ENCODE measurements at places on chromosomes 5 and 9. TPM values are rescaled to one million over a fixed set of nuclear protein-coding genes. Genes with fewer than 3 reads are reported as not detected.

The RGS14 gene
- 1.1 TPM for total RNA-seq

The SLC9A3 gene
- 0.72 TPM for total RNA-seq

The ZNF300 gene
- total RNA-seq, result 7.5 TPM

The HBEGF gene
- total RNA-seq, result 18.8 TPM

The EGFLAM gene
- total RNA-seq, result 1.1 TPM

The PCDHB1 gene
- total RNA-seq, result not detected

The LECT2 gene
- not detected for total RNA-seq

The SLIT3 gene
- total RNA-seq, result 0.18 TPM

- DNase-seq, result no peak
- H3K36me3 ChIP-seq, result no peaks in the 10 kb centered on the region
- 0 out of 2 replicates have a peak, but pooled peaks cover 2% of the 10 kb centered on the region for H3K4me1 ChIP-seq
- no peak overlapping the region for H3K27ac ChIP-seq
- H3K27me3 ChIP-seq, result no peaks in the 10 kb centered on the region
- H3K4me3 ChIP-seq, result no peak overlapping the region
These were observed 514.1 kb upstream of the MEF2C start for GRCh38 chr5:89397096-89397495.

GRCh38 chr5:114363837-114364236 is 2.0 kb downstream of the KCNN2 start:
- H3K27ac ChIP-seq, result no peak overlapping the region
- peaks cover 7% of the 10 kb centered on the region for H3K27me3 ChIP-seq
- H3K4me1 ChIP-seq, result no peaks in the 10 kb centered on the region
- no peak for DNase-seq

- peaks cover 32% of the 10 kb centered on the region for H3K4me1 ChIP-seq
- DNase-seq, result no peak
- no peaks in the 10 kb centered on the region for H3K27me3 ChIP-seq
- no peak overlapping the region for H3K4me3 ChIP-seq
These were observed 68.0 kb downstream of the ZNF608 start for GRCh38 chr5:124678468-124678867.

- H3K4me1 ChIP-seq, result peaks cover 16% of the 10 kb centered on the region
- H3K27ac ChIP-seq, result no peak overlapping the region
- no peak overlapping the region for H3K4me3 ChIP-seq
- peaks cover 9% of the 10 kb centered on the region for H3K36me3 ChIP-seq
- H3K27me3 ChIP-seq, result no peaks in the 10 kb centered on the region
These were observed 5.8 kb upstream of the FPGS start for GRCh38 chr9:127796852-127797370.

DNA sequence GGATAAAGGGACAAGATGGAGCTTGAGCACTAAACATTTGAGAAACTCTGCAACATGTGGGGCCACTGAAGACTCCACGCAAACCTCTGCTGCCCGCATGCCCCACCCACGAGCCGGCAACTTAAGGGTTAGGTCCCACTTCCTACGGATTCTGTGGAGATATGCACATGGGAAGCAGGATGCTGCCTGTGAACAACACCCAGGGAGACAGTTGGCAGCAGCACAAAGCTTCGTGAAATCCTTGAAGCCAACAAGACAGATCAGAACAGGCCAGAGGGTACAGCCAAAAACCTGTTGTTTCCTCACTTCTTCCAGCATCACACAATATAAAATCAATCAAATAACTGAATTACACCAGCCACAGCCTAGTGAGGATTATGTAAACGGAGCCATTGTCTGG is 270.4 kb downstream of the ENC1 start:
- peaks cover 11% of the 10 kb centered on the region for H3K27me3 ChIP-seq
- H3K27ac ChIP-seq, result no peak overlapping the region
- no peaks in the 10 kb centered on the region for H3K4me1 ChIP-seq

DNA sequence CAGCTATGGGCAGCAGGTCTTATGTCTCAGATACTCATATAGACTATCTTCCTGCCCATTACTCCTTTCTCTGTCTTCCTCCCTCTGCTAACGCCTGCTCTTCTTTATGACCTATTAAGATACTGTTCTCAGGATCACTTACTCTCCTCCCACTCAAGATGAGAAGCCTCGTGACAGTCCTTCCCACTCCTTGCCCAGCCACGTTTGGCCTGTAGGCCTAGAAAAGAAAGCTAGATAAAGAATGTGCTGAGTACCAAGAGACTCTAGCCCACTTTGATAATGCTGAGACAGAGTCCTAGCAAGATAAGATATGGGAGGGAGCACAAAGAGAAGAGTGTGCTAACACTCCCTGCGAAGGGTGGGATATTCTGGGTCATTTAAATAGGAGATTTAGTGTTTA is 6.8 kb upstream of the DENND4C start:
- no peaks in the 10 kb centered on the region for H3K4me1 ChIP-seq
- no peak for DNase-seq
- H3K27me3 ChIP-seq, result no peaks in the 10 kb centered on the region
- no peak overlapping the region for H3K4me3 ChIP-seq
- no peak overlapping the region for H3K27ac ChIP-seq

- H3K27me3 ChIP-seq, result no peaks in the 10 kb centered on the region
- no peak overlapping the region for H3K27ac ChIP-seq
- H3K36me3 ChIP-seq, result no peaks in the 10 kb centered on the region
- H3K4me1 ChIP-seq, result peaks cover 1% of the 10 kb centered on the region
These were observed 102.7 kb upstream of the EFNA5 start for GRCh38 chr5:107773479-107773878.

DNA sequence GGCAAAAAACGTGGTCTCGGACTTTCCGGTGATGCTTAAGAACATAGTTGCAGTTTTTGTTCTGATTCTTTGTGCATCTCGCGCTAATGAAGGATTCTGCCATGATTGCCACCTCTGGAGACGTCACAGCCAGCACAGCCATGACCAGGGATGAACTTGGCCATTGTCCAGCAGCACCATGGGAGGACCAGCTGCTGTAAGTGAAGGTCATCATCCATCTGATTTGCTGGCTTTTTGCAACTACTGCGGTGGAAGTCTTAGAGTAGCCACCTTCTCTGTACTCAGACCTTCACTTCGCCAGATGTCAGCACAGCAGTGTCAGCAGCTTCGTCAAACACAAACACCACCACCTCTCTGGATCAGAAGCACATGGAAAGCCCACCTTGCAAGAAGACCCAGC is 45.7 kb downstream of the NSUN2 start:
- peaks cover 5% of the 10 kb centered on the region for H3K4me1 ChIP-seq
- H3K36me3 ChIP-seq, result no peaks in the 10 kb centered on the region

DNA sequence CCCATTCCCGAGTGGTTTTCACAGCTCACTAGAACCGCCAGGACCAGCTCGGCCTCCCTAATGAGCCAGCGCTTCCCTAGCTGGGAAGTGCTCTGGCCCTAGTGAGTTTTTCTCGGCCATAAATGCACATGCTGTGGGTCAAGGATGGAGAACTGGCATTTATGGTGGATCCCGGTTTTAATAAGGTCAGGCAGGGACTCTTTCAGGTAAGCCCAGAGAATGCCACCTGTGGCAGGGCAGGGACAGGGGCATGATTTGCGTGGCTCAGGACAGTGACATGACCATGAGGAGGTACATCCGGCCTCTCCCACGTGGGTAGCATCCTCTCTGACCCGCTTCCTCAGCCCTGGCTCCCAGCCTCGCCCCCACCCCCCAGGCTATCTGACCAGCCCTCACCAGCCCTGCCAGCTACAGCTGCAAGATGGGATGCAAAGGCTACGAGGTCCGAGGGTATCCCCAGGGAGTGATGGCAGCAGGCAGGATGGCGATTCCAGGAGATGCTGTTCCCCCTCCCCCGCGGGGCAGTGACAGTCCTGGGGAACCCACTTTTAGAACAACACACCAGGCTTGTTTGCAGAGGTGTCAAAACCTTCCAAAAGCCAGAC is 60.3 kb upstream of the ADAMTS2 start:
- no peak overlapping the region for H3K4me3 ChIP-seq
- no peak for DNase-seq
- no peaks in the 10 kb centered on the region for H3K27me3 ChIP-seq
- H3K27ac ChIP-seq, result no peak overlapping the region
- H3K4me1 ChIP-seq, result no peaks in the 10 kb centered on the region

DNA sequence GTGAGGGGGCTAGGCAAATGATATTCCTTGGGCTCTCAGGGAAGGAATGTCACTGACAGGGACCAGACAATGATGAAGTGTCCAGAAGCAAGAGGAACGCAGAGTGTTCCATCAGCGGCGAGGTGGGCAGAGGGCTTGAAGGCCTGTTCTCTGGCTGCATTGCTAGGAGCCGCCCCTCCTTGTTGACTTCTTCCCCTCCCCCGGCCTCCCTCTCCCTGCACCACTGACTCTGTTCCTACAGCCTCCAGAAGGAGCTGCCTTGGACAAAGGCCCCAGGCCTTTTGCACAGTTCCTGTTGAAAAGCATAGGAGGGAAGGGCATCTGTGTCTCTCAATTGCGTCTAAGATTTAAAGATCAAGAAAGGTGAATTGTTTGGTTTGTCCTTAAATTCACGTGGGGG is 12.4 kb downstream of the TLX3 start:
- H3K4me3 ChIP-seq, result no peak overlapping the region
- no peak for DNase-seq
- no peak overlapping the region for H3K27ac ChIP-seq
- H3K36me3 ChIP-seq, result no peaks in the 10 kb centered on the region
- peaks cover 75% of the 10 kb centered on the region for H3K27me3 ChIP-seq

GRCh38 chr9:109303900-109304299 is 17.0 kb downstream of the EPB41L4B start:
- no peak overlapping the region for H3K27ac ChIP-seq
- H3K36me3 ChIP-seq, result no peaks in the 10 kb centered on the region
- H3K4me1 ChIP-seq, result peaks cover 1% of the 10 kb centered on the region
- no peak for DNase-seq

DNA sequence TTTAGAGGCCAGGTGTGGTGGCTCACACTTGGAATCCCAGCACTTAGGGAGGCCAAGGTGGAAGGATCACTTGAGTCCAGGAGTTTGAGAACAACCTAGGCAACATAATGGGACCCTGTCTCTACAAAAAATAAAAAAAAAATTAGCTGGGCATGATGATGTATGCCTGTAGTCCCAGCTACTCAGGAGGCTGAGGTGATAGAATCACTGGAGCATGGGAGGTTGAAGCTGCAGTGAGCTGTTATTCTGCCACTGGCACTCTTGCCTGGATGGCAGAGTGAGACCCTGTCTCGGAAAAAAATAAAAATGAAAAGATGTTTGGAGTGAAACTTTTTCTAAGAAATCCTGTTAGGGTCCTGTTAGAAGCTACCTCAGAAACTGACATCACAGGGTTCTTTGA is 24.2 kb downstream of the OCLN start:
- H3K27ac ChIP-seq, result no peak overlapping the region
- no peaks in the 10 kb centered on the region for H3K36me3 ChIP-seq
- no peak overlapping the region for H3K4me3 ChIP-seq
- H3K27me3 ChIP-seq, result no peaks in the 10 kb centered on the region
- peaks cover 11% of the 10 kb centered on the region for H3K4me1 ChIP-seq
- DNase-seq, result no peak

DNA sequence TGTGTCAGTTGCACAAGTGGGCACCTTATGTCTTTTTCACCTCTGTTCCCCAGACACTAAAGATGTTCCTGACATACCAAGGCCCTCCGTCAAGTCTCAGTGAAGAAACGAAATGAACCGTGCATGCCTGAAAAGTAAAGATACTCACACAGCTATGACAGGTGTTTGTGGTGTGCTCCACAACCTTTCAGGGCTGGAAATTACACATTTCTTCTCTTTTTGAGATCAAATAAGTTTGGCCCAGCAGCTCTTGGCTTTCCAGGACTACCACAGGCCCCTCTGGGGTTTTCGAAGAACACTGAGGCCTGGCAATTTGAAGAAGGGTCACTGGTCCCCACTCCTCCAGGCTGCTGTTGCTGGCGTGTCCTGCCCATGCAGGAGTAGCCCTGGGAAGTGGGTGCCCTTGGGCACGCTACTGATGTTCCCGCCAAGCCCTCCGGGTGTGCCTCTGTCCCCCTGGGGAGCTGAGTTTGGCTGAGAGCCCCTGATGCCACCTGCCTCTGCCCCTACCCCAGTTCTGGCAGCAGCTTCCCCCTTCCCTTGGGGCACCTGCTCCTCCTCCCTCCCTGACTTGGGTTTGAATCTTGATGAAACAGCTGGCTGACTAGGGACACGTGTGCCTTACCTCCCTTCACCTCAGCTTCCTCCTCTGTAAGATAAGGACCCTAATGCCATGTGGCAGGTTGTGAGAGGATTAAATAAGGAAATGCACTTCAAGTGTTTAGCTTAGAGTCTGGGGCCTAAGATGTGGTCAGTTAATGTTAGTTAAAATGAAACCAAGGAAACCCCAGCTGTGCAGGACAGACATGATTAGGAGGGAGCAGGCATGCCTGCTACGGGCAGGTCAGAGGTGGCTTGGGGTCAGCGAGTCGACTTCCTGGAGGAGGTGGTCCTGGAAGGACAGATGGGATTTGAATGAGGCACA is 49.1 kb upstream of the GADD45G start:
- no peaks in the 10 kb centered on the region for H3K36me3 ChIP-seq
- H3K4me3 ChIP-seq, result no peak overlapping the region
- no peak overlapping the region for H3K27ac ChIP-seq
- no peak for DNase-seq
- H3K27me3 ChIP-seq, result peaks cover 9% of the 10 kb centered on the region

DNA sequence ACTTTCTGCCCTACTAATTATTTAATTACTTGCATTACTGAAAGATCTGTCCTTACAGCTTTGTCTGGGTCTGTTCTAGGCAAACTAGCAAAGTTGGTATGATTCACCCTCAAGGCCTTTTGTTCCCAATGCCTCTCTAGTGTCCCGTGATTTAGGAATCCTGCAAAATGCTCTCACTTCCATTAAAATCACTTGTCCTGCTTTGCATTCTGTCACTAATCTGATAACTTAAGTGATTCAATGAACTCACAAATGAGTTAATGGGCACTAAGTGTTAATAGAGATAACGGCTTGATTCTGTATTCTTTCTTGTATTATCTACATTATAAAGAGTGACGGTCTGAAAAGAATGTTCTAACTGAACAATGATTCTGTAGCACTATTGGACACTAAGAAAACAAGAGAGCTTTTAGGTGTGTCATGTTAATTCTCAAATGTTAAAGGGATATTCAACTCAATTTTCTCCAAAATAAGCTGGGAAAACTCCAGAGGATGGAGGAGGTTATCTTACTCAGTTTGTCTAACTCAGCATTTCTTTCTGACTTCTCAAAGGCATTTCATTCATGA is 697.3 kb downstream of the CETN3 start:
- no peaks in the 10 kb centered on the region for H3K36me3 ChIP-seq
- no peaks in the 10 kb centered on the region for H3K27me3 ChIP-seq
- no peak for DNase-seq
- H3K27ac ChIP-seq, result no peak overlapping the region

DNA sequence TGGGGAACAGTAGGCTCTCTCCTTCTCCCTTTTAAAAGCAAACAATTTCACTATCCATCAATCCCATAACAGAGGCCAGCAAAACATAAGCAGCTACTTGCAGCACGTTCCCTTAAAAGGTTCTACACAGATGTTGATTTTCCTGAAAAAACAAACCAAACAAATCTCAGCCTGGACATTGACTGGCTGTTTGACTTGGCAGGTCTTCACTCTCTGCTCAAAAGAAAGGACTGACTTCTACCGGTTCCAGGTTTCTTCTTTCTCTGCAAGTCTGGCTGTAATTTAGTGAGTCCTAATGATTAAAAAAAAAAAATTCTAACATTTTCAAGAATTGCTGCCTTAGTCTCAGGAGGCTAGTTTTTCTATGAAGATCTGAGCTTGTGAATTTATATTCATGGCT is 203.1 kb upstream of the EFNA5 start:
- no peak overlapping the region for H3K27ac ChIP-seq
- H3K4me1 ChIP-seq, result peaks cover 12% of the 10 kb centered on the region
- H3K36me3 ChIP-seq, result no peaks in the 10 kb centered on the region

Measured in IMR-90 (cell line).